ENCODE measurements at places on chromosomes 3 and 15.

DNA sequence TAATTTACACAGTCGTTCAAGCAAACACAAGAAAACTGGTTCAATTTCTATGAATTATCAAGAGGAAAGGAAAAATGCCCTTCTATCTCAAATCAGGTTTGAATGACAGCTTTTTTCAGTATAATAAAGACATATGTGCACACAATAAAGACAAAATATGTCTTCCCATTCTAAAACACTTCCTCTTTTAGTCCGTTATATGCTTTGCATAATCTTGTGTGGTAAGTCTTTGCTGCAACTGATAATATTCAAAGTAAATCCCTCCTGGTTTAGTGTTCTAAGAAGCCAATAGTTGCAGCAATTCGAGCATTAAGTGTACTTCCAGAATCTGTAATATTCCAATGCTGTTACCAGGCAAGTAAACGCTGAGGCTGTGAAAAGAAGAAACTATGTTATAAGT is 43.7 kb upstream of the MAPKBP1 start:
- DNase-seq = peak; percentile 70

- DNase-seq = no peak
These were observed 51.2 kb downstream of the CFAP20DC start for GRCh38 chr3:58998476-58999117.

- DNase-seq = no peak
These were observed 41.1 kb upstream of the CTSH start for GRCh38 chr15:78985859-78986475.

DNA sequence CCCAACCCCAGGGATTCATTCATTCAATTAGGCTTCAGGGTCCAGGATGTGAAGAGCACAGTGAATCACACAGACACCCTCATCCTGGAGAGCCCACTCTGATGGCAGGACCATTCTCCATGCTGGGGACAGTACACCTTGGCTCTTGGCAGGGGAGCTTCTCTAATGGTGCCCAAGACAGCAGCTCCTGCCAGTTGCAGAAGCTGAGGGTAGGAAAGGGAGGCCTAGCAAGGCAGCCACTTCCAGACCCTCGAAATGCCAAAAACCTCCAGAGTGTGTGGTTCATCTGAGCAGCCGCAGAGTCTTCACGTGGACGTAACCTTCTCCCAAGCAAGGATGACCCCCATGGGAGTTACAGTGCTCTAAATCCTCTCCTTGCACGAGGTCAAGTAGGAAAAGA is 186.2 kb downstream of the XXYLT1 start:
- DNase-seq = no peak

DNA sequence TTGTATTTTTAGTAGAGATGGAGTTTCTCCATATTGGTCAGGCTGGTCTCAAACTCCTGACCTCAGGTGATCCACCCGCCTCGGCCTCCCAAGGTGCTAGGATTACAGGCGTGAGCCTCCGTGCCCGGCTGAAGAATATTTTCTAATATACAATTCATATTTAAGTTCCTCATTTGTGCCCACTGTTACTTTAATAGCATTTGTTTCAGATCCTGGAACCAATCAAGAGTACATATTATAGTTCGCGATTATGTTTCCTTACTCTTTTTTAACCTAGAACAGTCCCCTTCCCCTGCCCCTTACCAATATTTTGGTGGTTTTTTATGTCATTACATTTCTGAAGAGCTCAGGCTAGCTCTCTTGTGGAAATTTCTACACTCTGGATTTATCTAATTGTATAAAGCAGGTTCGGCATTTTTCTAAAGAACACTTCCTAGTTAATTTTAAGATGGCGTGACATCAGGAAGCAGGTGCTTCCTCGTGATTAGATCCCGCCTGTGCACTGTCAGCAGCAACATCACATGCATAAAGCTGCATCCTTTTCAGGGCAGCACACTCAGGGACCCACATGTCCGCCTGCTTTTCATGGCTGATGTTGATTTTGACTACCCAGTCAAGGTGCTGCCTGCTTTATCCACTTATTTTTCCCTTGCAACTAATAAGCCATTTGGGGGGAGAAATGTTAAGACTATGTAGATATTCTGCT is 88.7 kb upstream of the EPHB3 start:
- DNase-seq = peak; percentile 72

DNA sequence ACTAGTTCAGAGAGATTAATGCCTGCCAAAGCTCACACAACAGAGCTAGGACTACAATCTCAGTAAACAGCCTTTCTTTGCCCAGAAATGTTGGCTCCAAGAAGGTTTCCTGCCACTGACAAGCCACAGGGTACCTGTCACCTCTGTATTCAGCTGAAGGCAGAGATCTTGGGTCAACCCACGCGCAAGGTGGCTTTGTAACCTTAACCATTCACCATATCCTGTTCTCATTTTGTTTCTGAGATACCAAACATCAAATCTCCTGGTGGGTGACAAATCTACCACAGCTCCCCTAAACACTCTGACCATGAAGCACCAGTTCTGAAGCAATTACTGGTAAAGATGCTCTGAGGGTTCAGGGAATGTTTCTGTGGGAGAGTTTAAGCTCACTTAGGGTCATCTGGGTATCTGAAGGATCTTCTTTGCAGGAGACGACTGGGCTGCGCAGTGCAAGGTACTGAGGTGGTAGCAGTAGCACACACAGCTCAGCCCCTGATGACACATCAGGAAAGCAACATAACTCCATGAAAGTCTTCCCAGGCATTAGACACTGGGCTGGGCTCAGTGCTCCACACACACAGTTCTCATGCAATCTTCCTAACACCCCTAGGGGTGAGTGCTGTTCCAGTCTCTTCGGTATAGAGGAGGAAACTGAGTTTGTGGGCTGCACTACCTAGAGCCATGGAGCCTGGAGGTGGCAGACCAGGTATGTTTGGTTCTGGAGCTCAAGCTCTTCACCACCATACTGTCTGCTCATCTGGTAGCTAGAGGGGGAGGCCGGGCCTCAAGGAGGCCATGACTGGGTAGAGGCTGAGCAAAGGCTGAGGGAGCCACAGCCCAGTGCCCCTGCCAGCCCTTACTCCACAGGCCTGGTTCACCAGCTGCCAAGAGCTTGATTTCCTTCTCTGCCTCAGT is 7.7 kb downstream of the CXCR6 start:
- no peak for DNase-seq

DNA sequence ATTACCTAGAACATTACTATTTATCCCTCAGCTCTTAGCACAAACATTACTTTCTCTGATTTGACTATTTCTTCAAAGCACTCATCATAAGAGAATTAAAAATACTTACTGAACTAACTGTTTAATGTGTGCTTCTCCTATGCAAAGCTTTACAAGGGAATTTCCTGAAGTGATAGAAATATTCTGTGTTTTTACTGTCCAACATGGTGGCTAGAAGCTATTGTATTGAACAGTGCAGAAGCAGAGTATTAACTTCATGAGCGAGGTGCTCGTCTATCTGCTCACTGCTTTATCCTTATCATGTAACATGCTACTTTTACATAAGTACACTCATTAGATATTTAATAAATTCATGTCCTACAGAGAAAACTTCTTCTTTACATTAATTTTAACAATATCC is 239.1 kb downstream of the ISL2 start:
- DNase-seq = no peak
